ENCODE measurements at places on chromosomes 7 and 10.

DNA sequence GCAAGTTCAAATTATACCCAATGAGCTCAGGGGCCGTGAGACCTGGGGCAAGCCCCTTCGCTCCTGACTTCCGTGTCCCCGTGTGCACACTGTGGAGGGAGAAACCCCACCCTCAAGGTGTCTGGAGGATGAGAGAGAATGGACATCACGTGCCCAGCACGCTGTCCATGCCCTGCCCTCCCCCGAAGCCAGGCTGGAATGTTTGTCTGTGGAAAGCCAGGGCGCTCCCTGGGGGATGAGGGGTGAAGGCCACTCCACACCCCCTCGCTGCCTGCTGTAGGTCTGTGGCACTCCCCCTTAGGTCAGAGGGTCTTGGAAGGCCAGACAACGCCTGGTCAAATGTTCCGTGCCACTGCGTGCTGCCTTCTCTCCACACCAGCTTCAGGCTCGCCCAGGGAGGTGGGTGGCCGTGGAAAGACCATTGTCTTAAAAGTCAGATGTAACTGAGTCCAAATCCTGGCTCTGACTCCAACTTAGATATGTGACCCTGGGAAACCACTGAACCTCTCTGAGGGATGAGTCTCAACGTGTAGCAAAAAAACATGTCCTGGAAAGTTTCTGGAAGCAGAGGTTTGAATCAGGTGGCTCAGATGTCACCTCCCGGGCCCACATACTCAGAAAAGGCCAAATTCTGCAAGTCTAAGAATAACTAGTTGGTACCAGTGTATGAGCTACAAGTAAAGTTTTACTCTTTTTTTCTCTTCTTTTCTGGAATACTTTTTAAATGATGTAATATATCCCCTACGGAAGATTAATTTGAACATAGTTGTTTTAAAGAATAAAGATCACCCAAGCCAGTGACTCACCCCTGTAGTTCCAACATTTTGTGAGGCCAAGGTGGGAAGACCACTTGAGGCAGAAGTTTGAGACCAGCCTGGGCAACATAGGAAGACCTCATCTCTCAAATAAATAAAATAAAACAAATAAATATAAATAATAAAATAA, 24.9 kb downstream of the RCC1L start:
- H3K4me1 ChIP-seq = no peaks in the 10 kb centered on the region
- H3K27me3 ChIP-seq = no peaks in the 10 kb centered on the region
- H3K36me3 ChIP-seq = peaks cover 27% of the 10 kb centered on the region
- no peak overlapping the region for H3K27ac ChIP-seq
- no peak for DNase-seq

- DNase-seq = peak; percentile 50
- H3K27me3 ChIP-seq = no peaks in the 10 kb centered on the region
- no peak overlapping the region for H3K4me3 ChIP-seq
- peaks cover 33% of the 10 kb centered on the region for H3K36me3 ChIP-seq
- peaks cover 22% of the 10 kb centered on the region for H3K4me1 ChIP-seq
These were observed 9.4 kb downstream of the ACSL5 start for GRCh38 chr10:112383325-112383724.

GRCh38 chr10:63692220-63692896, 171.2 kb downstream of the REEP3 start:
- H3K27me3 ChIP-seq = peaks cover 12% of the 10 kb centered on the region
- peaks cover 3% of the 10 kb centered on the region for H3K4me1 ChIP-seq
- H3K4me3 ChIP-seq = no peak overlapping the region
- no peak overlapping the region for H3K27ac ChIP-seq
- no peak for DNase-seq

DNA sequence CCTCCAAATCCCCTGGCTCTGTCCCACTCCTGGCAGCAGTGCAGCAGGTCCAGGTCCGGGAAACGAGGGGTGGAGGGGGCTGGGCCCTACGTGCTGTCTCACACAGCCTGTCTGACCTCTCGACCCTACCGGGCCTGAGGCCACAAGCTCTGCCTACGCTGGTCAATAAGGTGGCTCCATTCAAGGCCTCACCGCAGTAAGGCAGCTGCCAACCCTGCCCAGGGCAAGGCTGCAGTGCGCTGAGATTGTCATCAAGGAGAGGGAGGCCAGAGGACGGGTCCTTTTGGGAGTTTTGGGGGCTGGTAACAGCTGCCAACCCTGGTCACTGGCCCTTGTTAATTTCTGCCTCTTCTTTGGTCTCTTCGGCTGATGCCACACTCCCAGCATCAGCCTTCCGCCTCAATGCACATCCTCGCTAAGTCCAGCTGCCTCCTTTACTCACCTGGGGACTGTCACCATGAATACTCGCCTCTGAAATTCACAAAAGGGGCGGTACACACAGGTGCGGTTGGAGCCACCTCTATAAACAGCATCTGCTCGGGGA, 3.5 kb downstream of the EPO start:
- no peak overlapping the region for H3K4me3 ChIP-seq
- DNase-seq = no peak
- peaks cover 3% of the 10 kb centered on the region for H3K4me1 ChIP-seq
- H3K27ac ChIP-seq = no peak overlapping the region
- H3K36me3 ChIP-seq = no peaks in the 10 kb centered on the region

- no peaks in the 10 kb centered on the region for H3K4me1 ChIP-seq
- H3K36me3 ChIP-seq = no peaks in the 10 kb centered on the region
- DNase-seq = no peak
- no peaks in the 10 kb centered on the region for H3K27me3 ChIP-seq
These were observed 226.6 kb upstream of the BMPER start for GRCh38 chr7:33678569-33679335.

DNA sequence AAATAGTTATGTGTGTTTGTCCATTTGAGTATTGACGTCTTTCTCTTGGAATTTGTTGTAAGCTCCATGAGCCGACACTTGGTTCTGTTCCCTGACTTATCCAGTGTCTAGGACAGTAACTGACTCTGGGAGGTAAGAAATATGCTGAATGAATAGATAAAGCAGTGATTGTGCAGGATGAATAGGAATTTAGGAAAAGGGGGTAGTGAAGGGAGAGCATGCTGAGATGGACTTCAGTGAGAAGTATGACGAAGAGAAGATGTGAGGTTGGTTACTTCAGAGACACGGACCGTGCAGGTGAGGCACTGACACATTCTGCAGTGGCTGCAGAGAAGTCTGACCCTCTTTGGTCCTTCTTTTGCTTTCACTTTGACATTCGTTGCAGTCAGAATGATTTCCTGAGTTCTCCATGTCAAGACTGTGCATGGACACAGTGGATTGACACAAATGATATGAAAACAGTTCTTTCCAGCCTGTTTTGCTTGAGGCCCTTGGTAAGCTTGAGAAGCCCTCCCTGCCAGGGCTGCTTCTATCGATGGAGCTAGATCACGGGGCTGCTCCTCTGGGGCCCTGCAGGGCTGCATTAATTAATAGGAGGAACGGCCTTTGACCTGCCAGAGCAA, 261.5 kb upstream of the SORCS1 start:
- no peak overlapping the region for H3K4me3 ChIP-seq
- no peaks in the 10 kb centered on the region for H3K4me1 ChIP-seq
- H3K27me3 ChIP-seq = no peaks in the 10 kb centered on the region
- no peaks in the 10 kb centered on the region for H3K36me3 ChIP-seq

DNA sequence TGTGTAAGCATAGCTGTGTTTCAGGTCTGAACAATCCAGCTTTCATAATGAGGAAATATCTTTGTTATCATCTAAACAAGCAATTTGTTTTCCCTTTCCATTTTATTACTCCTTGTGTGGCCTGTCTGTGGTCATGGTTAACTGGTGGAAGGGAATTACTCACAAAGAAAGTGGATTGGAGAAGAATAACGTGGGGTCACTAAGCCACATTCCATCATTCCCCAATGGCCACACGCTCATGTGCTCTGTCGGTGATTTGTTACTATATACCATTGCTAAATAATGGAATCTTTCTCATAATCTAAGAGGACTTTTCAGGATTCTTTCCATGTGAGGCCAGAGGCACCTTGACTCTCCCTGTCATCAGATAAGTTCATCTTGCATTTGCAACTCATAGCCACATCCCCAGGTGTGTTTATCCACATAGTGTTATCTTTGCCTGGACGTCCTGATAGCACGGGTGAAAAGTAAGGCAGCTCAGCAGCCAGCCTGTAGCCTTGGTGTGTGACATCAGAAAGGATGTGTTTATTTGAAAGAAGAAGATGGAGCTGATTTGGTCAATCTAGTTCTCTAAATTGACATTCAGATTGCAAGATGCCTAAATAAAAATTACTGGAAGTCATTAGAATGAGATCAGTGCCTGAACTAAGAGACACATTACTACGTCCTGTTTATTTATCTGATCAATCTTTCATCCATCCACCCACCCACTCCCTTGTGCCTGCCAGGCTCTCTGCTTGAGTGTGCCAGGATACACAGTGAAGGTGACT, 128.9 kb downstream of the CELF2 start:
- H3K36me3 ChIP-seq = peaks cover 7% of the 10 kb centered on the region
- no peaks in the 10 kb centered on the region for H3K27me3 ChIP-seq
- H3K4me1 ChIP-seq = peaks cover 94% of the 10 kb centered on the region
- H3K4me3 ChIP-seq = peak overlapping the region; percentile 84
- H3K27ac ChIP-seq = peak overlapping the region; percentile 95

GRCh38 chr10:71999360-72000072, 35.3 kb downstream of the CHST3 start:
- no peak for DNase-seq
- no peaks in the 10 kb centered on the region for H3K4me1 ChIP-seq
- H3K27ac ChIP-seq = no peak overlapping the region
- no peaks in the 10 kb centered on the region for H3K36me3 ChIP-seq

GRCh38 chr7:14818871-14819270, 83.7 kb downstream of the DGKB start:
- no peak overlapping the region for H3K27ac ChIP-seq
- H3K4me3 ChIP-seq = no peak overlapping the region
- no peaks in the 10 kb centered on the region for H3K27me3 ChIP-seq
- no peak for DNase-seq
- H3K4me1 ChIP-seq = no peaks in the 10 kb centered on the region

GRCh38 chr10:69292459-69292858, 14.2 kb downstream of the HK1 start:
- no peaks in the 10 kb centered on the region for H3K36me3 ChIP-seq
- H3K4me3 ChIP-seq = no peak overlapping the region

DNA sequence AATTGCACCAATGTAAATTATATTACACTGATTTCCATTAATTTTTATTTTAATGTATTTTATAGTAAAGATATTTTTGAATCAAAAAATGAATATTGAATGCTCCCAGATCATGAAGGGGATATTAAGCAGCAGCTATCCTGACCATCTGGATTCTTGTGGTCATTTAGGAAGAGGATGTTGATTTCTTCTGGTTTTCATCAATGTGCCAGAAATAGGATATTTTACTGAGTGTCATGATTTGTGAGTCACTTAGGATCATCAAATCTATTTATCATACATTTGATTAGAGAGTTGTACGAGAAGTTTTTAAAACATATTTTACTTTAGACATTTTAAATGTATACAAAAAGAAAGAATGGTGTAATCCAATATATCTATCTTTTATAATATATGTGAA, 366.3 kb upstream of the CHRM2 start:
- DNase-seq = no peak
- no peak overlapping the region for H3K27ac ChIP-seq
- no peaks in the 10 kb centered on the region for H3K4me1 ChIP-seq
- no peak overlapping the region for H3K4me3 ChIP-seq
- no peaks in the 10 kb centered on the region for H3K27me3 ChIP-seq
- H3K36me3 ChIP-seq = no peaks in the 10 kb centered on the region

GRCh38 chr10:71472912-71473311, 76.2 kb downstream of the CDH23 start:
- no peak overlapping the region for H3K27ac ChIP-seq
- no peaks in the 10 kb centered on the region for H3K27me3 ChIP-seq
- H3K4me3 ChIP-seq = no peak overlapping the region
- H3K36me3 ChIP-seq = no peaks in the 10 kb centered on the region
- no peaks in the 10 kb centered on the region for H3K4me1 ChIP-seq

- no peak for DNase-seq
- H3K27me3 ChIP-seq = no peaks in the 10 kb centered on the region
- no peaks in the 10 kb centered on the region for H3K4me1 ChIP-seq
These were observed 180.0 kb upstream of the BMPER start for GRCh38 chr7:33725111-33726025.

GRCh38 chr10:34760606-34761005, 54.5 kb downstream of the PARD3 start:
- H3K4me3 ChIP-seq = no peak overlapping the region
- DNase-seq = no peak
- no peaks in the 10 kb centered on the region for H3K27me3 ChIP-seq
- no peaks in the 10 kb centered on the region for H3K4me1 ChIP-seq

GRCh38 chr7:4682621-4683042, 537 bp downstream of the FOXK1 start:
- peak overlapping the region; percentile 45 for H3K27ac ChIP-seq
- H3K4me3 ChIP-seq = peak overlapping the region; percentile 66
- H3K27me3 ChIP-seq = no peaks in the 10 kb centered on the region
- peaks cover 18% of the 10 kb centered on the region for H3K4me1 ChIP-seq

DNA sequence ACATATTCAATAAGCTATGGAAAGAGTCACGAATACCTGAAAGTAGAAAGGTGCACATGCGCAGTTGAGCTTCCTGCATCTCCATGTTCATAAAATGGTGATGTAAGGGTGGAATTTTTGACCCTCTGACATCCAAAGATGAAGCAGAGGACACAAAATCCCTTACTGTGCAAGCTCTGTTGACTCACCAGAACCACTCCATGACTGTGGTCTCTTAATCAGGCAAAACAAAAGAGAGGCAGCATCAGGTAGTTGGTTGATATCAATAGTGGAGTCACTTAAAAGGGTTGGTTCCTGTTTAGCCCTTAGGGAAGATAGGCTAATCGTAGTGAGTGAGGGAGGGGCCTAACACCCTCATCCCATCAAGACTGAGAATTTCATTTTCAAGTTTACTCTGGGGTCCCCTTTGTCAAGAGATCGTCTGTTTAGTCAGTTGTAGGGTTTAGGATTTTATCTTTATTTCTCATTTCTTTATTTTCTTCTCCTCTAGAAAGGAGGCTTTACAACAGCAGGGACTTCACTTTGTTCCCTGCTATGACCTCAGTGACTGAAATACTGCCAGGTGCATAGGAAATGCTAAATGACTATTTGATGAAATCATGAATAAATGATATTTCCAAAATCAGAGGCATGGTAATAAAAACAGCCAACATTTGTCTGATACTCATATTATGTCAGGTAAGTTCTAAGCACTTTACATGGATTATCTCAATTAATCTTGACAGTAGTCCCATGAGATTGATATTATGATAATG, 98.1 kb downstream of the CD36 start:
- no peak for DNase-seq
- H3K27me3 ChIP-seq = no peaks in the 10 kb centered on the region
- no peaks in the 10 kb centered on the region for H3K36me3 ChIP-seq
- no peaks in the 10 kb centered on the region for H3K4me1 ChIP-seq
- no peak overlapping the region for H3K4me3 ChIP-seq

GRCh38 chr7:142496545-142496991, 238.7 kb upstream of the PRSS58 start:
- H3K4me3 ChIP-seq = peak overlapping the region; percentile 53
- H3K27ac ChIP-seq = no peak overlapping the region
- peaks cover 14% of the 10 kb centered on the region for H3K27me3 ChIP-seq
- peaks cover 28% of the 10 kb centered on the region for H3K4me1 ChIP-seq
- DNase-seq = no peak

DNA sequence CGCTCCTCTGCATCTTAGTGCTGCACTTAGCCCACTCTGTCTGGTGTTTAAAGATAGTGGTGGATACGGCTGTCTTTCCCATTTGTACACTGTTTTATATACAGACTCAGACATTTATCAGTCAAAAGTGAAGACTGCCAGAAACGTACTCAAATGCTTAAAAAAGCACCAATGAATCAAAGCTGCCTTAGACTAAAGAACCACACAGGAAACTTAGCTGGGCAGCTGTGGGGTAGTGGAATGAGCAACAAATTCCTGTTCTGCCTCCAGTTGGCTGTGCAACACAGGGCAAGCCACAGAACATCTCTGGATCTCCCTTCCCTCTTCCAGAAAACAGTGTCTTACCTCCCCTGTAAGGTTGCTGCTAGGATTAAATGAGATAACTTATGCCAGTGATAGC, 76.0 kb downstream of the ATXN7L1 start:
- H3K36me3 ChIP-seq = no peaks in the 10 kb centered on the region
- H3K4me1 ChIP-seq = peaks cover 39% of the 10 kb centered on the region
- H3K27ac ChIP-seq = peak overlapping the region; percentile 22
- H3K4me3 ChIP-seq = peak overlapping the region; percentile 46

Data from T-helper 2 cell treated with Interferon-gamma antibody and Interleukin-4, amounts not matched to agents 5 μg/mL and 100 μg/mL, for 36 hours (primary cell).